ENCODE measurements at places on chromosomes 5 and 9. TPM values are rescaled to one million over a fixed set of nuclear protein-coding genes. Genes with fewer than 3 reads are reported as not detected.

DNA sequence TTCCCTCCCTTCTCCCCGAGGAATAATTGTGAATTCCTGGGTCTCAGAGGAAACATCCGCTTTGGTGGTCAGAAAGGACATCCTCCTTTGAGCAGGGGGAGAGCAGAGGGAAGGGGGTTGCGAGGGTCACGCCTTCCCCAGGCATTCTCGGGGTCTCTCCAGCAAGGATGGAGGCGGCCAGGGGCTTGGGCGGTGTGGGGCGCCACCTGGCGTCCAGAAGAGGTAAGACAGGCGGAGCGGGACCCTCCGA lies 129.1 kb downstream of the KCNIP1 start:
- H3K36me3 ChIP-seq = no peaks in the 10 kb centered on the region
- peak; percentile 95 for DNase-seq
- peak overlapping the region; percentile 94 for H3K4me3 ChIP-seq
- H3K27ac ChIP-seq = no peak overlapping the region
- no peaks in the 10 kb centered on the region for H3K4me1 ChIP-seq

GRCh38 chr5:38793099-38793498 lies 52.7 kb upstream of the OSMR start:
- H3K4me1 ChIP-seq = no peaks in the 10 kb centered on the region
- no peak for DNase-seq
- H3K27me3 ChIP-seq = peaks cover 13% of the 10 kb centered on the region
- H3K27ac ChIP-seq = no peak overlapping the region
- H3K4me3 ChIP-seq = no peak overlapping the region

DNA sequence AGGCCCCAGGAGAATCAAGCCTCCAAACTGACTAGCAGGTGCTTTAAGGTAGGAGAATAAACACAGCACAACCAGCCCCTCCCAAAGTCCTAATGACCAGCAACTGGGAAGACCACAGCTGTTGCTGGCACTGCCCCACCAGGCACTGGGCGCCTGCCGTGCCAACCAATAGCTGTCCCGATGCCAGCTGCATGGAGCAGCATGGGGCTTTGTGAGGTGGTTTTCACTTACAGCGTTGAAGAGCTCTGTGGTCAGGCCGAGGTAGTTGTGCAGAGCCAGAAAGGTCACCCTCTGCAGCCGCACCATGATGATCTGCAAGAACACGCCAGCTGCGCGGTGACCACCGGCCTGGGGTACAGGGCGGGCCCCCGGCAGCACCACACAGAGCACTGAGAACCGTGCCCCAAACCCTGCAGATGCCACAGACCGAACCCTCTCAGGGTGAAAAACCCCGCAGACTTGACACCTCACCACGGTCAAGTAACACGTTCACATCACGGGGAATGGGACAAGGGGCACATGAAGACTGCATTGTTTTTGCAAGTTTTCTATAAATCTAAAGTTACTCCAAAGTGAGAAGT lies 28.7 kb downstream of the PNPLA7 start:
- no peak overlapping the region for H3K27ac ChIP-seq
- H3K27me3 ChIP-seq = no peaks in the 10 kb centered on the region

DNA sequence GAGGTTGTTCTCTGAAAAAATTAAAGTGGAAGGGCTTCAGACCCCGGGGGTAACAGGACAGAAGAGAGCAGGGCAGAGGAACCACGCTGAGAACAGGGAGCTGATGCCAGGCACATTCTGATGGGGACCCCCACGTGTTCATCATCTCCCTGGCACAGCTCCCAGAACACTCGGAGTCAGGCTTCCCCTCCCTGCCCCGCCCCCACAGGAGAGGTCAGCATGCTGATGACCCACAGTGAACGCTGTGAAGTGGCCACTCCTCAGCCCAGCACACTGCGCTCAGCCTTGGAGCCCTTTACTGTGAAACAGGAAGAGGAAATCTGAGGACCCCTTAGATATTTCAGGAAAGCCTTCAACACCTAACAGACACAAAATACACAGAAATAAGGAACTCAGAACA lies 16.4 kb downstream of the RETREG1 start:
- no peak overlapping the region for H3K4me3 ChIP-seq
- no peak for DNase-seq
- H3K36me3 ChIP-seq = no peaks in the 10 kb centered on the region

DNA sequence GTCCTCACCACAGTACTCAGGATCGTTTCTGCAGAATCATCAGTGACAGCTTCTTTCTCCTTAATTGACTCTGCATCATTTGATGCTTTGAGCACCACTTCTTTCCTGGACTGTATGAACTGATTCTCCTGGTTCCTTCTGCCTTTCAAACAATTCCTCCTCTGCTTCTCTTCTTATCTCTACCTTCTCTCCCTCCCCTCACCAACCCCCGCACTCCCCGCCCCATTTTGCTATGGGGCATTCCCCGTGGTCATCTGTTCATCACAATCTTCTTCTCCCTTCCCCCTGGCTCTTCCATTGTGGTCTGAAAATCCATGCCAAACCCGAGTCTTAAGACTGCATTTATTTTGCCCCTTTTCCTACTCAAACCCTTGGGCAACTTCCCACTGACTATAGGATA lies 57.9 kb downstream of the FAM78A start:
- H3K27me3 ChIP-seq = no peaks in the 10 kb centered on the region
- DNase-seq = no peak
- no peak overlapping the region for H3K27ac ChIP-seq
- H3K36me3 ChIP-seq = peaks cover 51% of the 10 kb centered on the region

DNA sequence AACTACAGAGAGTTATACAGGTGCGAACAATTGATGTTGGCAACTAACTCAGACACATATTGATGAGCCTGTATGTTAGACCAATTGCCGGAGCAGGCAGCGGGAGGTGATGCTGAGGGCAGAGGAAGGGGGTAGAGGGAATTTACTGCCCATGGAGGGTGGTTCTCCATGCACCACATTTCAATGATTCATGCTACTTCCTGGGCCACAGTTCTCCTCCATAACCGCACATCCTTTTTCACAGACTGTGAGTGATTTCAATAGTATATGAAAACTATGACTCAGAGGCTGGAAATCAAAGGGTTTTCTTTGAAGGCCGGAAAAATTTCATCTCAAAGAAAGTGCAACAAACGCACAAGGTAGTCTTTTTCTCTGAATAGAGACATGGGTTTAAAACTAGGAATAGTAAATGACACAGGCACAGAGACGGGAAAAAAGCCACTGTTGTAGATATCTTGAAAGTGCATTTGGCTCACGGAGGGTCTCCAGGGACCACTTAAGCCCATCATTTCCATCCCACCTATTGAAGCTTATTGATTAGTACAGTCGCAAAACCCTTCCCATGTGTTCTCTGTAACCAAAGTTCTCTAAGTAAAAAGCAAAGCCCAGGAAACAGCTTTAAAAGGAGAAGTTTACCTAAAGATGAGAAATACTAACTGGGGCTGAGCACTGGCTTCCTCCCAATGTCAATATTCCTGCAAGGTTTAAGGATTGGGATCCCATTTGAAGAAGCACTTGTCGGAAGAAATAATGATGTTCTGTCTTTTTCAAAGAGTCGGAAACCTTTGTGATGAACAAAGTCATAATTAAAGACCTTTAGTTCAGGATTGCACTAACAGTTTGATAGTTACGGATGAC lies 28.0 kb upstream of the ADAM19 start:
- H3K27me3 ChIP-seq = no peaks in the 10 kb centered on the region
- no peak overlapping the region for H3K4me3 ChIP-seq
- no peaks in the 10 kb centered on the region for H3K36me3 ChIP-seq
- H3K27ac ChIP-seq = no peak overlapping the region
- DNase-seq = no peak

- no peak overlapping the region for H3K4me3 ChIP-seq
- no peaks in the 10 kb centered on the region for H3K36me3 ChIP-seq
- peaks cover 57% of the 10 kb centered on the region for H3K27me3 ChIP-seq
- no peak overlapping the region for H3K27ac ChIP-seq
- peaks cover 4% of the 10 kb centered on the region for H3K4me1 ChIP-seq
Measured at GRCh38 chr9:117411547-117411946, 3.3 kb downstream of the ASTN2 start.

- H3K4me1 ChIP-seq = no peaks in the 10 kb centered on the region
- H3K27ac ChIP-seq = no peak overlapping the region
- DNase-seq = no peak
- no peaks in the 10 kb centered on the region for H3K36me3 ChIP-seq
- H3K4me3 ChIP-seq = no peak overlapping the region
Measured at GRCh38 chr9:31335529-31336234, 1048.8 kb upstream of the ACO1 start.

GRCh38 chr5:32500181-32500580 lies 55.6 kb upstream of the ZFR start:
- H3K4me1 ChIP-seq = peaks cover 14% of the 10 kb centered on the region
- no peak overlapping the region for H3K4me3 ChIP-seq
- H3K27me3 ChIP-seq = peaks cover 89% of the 10 kb centered on the region

DNA sequence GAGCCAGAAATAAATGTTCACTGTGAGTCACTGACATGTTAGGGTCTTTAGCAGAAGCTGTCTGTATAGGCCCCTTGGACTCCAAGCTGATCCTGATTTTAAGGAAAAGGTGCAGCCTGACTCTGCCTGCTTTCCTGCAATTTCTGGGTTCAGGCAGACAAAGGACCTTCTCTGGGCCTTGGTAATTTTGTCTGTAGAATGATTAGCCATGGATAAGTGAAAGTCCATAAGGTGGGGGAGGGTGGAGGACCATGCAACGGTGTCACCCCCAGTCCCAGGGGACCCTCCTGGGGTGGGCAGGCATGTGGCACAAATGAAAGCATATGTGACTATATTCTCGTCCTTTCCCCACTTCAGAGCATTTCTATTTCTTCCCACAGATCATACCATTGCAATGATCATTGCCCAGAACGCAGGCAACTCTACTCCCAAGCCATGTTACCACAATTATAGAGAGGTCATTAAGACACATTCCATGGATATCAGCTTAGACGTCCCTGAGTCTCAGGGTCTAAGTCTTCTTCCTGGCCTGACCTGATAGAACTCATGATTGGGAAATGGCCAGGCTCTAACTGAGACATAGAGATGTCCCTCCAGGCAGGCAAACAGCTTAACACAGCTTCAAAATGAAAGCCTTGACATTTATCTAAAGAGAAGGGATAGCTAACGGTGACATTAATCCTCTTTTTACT lies 157.9 kb upstream of the ALDH1B1 start:
- no peaks in the 10 kb centered on the region for H3K27me3 ChIP-seq
- peak overlapping the region; percentile 16 for H3K4me3 ChIP-seq
- no peaks in the 10 kb centered on the region for H3K36me3 ChIP-seq
- H3K27ac ChIP-seq = no peak overlapping the region

Gene GADD45G
- 9.6 TPM for total RNA-seq

DNA sequence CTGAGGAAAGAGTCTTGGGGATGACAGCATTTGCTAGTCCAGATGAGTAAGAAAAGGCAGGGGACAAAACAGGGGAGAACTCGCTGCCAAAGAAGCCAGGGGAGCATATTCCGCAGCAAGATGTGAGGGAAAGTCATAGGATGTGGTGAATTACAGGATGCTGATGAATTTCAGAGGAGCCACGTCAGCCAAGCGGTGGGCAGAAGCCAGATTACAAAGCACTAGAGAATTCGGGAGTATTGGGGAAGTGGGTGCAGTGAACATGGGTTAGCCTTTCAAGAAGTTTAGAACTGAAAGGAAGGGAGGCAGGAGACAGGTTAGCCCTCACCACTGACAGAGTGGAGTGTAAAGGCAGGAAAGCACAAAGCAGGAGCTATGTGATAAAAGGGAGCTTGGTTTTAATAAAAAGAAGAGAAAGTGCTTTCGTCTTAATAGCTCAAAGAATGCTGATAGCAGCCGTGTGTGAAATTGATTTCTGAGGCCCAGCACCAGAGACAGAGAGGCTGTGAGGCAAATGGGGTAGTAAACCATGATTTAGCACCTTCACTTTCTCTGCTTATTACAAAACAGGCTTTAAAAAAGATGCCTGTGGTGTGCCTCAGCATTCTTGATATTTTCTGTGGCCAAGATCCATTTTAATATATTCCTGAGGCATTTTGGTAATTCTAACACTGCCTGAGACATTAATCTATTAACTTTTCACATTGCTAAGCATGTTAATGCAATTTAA lies 16.9 kb downstream of the ADAMTSL1 start:
- H3K36me3 ChIP-seq = no peaks in the 10 kb centered on the region
- DNase-seq = no peak
- no peaks in the 10 kb centered on the region for H3K4me1 ChIP-seq
- no peak overlapping the region for H3K4me3 ChIP-seq
- no peak overlapping the region for H3K27ac ChIP-seq

DNA sequence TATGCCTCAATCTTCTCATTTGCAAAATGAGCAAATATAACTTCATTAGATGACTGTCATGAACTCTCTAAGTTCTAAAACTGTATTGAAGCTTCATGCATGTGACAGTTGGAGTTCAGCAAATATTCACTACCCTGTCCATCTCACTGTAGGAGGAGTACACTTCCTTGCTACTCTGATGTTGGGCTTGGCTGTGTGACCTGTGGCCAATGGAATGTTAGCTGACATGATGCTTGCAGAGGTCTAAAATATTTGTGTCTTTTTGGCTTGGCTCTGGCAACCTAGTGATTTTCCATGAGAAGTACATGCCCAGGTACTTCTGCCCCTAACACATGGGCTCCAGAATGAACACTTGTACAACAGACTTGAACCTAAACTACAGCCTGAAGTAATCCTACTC lies 203.1 kb upstream of the ANKH start:
- H3K4me1 ChIP-seq = no peaks in the 10 kb centered on the region
- H3K4me3 ChIP-seq = no peak overlapping the region
- no peaks in the 10 kb centered on the region for H3K36me3 ChIP-seq
- no peak overlapping the region for H3K27ac ChIP-seq

GRCh38 chr9:20658677-20659473 lies 25.2 kb upstream of the FOCAD start:
- H3K27me3 ChIP-seq = no peaks in the 10 kb centered on the region
- H3K4me1 ChIP-seq = peaks cover 4% of the 10 kb centered on the region
- DNase-seq = peak; percentile 69
- H3K27ac ChIP-seq = peak overlapping the region; percentile 72
- H3K4me3 ChIP-seq = peak overlapping the region; percentile 87

Gene FNIP1
- total RNA-seq = 18.7 TPM

DNA sequence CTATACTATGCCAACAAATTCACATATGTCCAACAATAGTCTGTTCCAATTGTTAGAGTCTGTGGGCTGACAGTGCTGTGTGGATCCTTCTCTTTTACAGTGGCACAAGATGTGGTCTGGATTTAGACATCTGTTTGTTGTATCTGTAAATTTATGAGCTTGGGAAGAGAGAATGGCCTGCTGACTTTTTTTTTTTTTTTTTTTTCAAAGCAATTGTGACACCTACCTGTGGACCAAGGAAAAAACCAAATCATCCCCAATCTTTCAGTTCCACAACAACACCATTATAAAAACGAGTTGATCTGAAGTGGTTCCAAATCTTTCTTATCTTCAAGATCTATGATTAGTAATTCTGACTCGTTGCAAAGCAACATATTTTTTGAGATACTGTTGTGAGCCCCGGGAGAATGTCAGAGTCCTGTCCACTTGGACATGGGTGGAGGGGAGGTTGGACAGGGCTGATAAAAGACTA lies 4.9 kb downstream of the IRX2 start:
- H3K27me3 ChIP-seq = peaks cover 32% of the 10 kb centered on the region
- peak; percentile 35 for DNase-seq
- peaks cover 32% of the 10 kb centered on the region for H3K36me3 ChIP-seq
- H3K4me1 ChIP-seq = no peaks in the 10 kb centered on the region
